ENCODE measurements at places on chromosomes 7 and 10. TPM values are rescaled to one million over a fixed set of nuclear protein-coding genes. Genes with fewer than 3 reads are reported as not detected.

DNA sequence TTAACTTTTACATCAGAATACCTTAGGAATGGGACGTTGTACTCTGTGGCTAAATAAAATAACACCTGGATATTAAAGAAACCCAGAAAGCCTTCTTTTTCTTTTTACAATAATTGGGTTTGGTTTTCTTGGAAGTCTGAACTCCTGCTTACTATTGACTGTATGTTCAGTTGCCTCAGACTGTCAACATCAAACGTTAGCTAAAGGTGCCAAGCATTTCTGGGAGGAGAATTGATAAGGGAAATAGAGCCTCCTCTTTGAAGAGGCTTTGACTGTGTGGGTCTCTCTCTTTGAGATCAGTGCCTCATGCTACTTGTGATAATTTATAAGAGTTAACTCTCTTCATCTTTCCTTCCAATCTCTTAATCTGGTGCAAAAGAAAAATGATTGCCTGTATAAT, 224.7 kb upstream of the BMPER start:
- no peaks in the 10 kb centered on the region for H3K36me3 ChIP-seq
- H3K4me1 ChIP-seq, result no peaks in the 10 kb centered on the region
- no peaks in the 10 kb centered on the region for H3K27me3 ChIP-seq
- H3K4me3 ChIP-seq, result no peak overlapping the region
- H3K27ac ChIP-seq, result no peak overlapping the region

DNA sequence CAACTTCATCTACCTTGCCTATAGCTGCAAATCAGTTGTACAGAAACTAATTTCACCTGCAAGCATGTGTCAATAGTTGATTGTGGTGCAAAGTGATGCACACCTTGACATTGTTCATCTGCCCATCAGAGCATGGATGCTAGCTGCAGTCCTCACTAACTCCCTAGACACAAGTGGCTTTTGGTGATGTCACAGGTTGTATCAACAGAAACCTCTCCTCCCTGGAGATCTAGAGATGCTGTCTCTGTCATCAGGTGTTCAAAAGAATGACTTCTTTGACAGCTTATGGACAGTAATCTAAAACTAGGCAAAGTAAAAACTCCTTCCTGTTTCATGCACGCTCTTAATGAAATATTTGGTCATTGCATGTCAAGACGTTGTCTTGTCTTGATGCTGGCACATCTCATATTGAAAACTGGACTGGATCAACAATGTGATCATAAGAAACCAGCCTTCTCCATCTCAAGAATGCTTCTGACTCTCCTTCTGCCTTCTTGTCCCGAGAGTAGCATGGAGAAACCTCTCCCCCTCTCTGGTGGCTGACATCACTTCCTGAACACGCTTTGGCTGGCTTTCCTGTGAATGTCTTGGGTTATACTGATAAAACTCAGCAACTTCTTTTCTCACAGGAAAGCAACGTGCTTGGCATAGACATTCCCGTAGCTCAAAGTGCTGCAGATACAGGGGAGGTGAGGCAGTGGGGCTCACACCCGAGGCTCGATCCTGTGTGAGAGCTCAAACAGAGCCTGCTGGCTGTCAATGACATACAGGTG, 176.2 kb upstream of the CDCA7L start:
- no peak for DNase-seq
- peaks cover 21% of the 10 kb centered on the region for H3K36me3 ChIP-seq
- H3K4me3 ChIP-seq, result no peak overlapping the region
- no peaks in the 10 kb centered on the region for H3K4me1 ChIP-seq
- H3K27ac ChIP-seq, result no peak overlapping the region

DNA sequence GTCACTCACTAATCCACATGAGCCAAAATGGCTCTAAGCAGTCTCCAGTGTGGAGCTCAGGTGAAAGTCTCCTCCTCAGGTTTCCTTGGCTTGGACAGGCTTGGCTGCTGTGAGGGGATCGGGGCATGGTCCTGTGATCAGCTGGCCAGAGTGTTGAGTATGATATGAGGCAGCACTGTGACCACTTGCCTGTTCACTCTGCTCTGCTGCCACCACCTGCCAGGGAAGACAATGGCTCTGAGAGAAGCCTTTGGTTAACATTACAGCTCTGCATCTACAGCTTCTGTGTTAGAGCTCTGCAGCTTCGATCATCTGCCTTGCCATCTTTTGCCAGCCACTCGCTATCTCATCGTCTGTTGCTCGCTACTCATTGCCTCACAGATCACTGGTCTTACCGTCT, 20.1 kb upstream of the PTN start:
- no peak for DNase-seq
- no peak overlapping the region for H3K4me3 ChIP-seq
- H3K4me1 ChIP-seq, result no peaks in the 10 kb centered on the region

DNA sequence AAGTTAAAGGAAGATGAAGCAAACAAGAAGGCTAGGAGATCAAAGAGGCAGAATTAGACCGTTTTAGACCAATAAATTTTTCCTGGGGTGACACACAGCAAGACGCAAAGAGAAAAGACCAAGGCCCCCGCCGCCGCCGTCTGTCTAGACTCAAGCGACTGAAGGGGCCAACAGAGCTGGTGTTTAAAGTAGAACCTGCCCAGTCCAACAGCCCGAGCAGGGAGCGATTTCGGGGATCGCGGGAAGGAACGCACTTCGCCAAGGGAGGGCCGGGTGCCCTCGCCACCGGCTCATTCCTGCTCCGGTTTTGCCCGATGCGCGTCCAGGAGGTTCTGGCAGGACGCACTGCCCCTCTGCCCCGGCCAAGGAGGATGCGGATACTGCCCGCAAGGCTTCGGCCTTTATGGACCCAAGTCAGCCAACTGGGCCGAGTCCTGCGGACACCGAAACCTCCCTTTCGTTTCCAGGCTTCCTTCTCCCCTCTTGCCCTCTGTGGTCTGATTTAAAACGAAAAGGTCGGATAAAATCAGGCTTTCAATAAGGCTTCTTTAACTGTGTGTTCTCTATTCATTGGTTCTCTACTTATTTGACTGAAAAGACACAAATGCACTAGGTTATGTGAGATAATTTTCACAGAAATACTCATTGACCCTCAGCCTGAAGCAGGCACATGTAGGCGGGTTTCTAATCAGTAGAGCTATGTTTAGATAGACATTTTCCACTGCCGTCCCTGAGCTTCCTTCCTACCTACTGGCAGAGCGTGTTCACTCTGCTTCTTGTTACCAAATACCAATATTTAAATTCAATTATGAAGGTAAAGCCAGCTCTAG, 2.2 kb upstream of the HOXA7 start:
- H3K36me3 ChIP-seq, result no peaks in the 10 kb centered on the region
- peak; percentile 44 for DNase-seq
- H3K27me3 ChIP-seq, result peaks cover 100% of the 10 kb centered on the region
- H3K4me3 ChIP-seq, result no peak overlapping the region
- H3K4me1 ChIP-seq, result no peaks in the 10 kb centered on the region

DNA sequence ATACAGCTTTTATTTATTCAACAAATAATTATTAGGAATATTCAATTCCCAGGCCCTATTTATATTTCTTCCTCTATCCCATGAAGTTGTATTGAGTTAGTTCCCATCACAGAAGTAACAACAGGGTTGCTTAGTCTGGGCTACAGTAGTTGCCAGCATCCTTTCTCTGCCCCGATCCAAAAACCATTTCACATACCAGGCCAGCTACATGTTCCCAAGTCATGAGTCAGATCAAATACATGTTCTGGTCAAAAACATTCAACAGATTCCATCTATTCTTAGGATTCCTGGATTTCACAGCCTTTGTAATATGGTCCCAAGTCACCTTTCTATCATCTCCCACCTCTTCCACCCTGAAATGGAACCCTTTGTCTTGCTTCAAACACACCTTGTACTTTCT, 91.6 kb downstream of the RAB11FIP2 start:
- H3K4me1 ChIP-seq, result no peaks in the 10 kb centered on the region
- no peak overlapping the region for H3K27ac ChIP-seq
- H3K4me3 ChIP-seq, result no peak overlapping the region
- DNase-seq, result no peak

GRCh38 chr10:18238870-18239485, 98.8 kb downstream of the CACNB2 start:
- H3K4me3 ChIP-seq, result no peak overlapping the region
- no peaks in the 10 kb centered on the region for H3K36me3 ChIP-seq
- peaks cover under 1% of the 10 kb centered on the region for H3K4me1 ChIP-seq

GPR37 gene
- total RNA-seq, result 32.8 TPM
